CD4-positive, alpha-beta T cell treated with Interleukin-15 for 1 hour (primary cell): ENCODE measurements at places on chromosomes 7 and 10.

DNA sequence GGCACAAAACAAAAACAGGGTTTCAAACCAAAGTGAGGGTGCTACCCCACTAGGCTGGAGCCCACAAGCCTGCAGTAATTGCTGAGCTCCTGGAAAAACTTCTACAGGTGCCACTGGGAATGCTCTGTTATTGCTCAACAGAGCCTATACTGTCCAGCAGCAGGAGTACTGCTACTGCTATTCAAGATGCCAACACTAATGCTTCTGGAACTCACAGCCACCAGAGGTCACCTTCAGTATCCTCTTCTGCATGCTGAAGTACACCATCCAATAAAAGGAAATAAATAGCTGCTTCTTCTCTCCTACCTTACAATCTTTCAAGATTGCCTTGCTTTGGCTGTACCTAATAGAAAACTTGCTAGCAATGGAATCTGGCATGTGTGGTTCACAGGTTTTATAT is 222.0 kb downstream of the LRRN3 start:
- no peak for DNase-seq

DNA sequence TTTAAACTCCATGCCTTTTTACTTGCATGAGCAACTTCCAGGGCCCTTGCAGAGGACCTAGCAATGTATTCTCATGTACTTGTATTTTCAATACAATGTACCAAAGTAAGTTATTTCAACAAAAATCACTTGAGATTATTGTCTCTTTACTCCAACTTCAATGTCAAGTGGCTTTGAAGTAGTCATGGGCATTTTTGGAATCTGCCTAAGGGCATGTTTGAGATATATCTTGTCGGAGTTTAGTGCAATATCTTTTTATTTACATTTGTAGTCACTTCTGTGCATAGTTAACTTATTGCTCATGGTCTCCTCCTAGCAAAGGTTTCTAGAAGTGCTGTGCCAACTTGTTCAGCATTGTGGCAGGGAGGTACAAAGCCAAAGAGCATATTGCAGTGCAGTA is 508.7 kb upstream of the SEMA3D start:
- no peak for DNase-seq

DNA sequence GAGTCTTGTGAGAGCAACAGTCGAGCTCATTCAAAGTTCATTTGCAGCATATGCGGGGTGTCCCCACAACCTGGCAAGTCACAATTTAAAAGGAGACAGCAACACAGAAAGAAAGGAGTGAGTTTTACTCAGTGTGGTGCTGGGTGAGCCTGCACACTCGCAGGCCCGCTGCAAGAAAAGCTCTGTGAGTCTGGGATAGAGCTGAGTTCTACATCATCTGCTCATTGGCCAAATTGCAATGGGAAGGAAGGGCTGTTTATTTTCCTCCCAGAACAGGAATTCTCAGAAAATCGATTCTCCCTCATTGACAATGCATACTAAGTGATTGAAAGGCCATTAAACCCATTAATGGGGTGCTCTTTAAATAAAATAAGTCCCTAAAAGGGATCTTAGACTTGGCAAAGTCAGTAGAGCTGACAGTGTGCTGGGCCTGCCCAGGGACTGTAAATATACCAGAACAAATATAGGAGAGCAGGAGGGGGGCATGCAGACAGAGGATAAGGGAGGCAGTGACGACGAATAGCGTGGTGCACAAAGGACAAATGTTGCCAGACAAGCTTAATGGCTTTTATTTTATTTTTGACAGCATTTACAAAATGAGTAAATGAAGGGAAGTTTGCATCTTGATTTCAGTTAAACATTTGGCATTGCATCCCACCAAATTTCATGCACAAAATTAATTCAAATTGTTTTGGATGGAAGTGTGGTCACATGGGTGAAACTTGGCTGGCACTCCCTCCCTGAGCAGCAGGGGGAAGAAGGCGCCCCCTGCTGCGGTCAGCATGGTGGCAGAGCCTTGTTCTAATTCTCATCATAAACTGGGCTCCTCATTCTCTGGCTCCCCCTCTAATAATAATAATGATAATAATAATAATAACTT is 215.7 kb downstream of the SNX10 start:
- no peak for DNase-seq

- DNase-seq, result no peak
Measured at GRCh38 chr7:1922071-1922869, 252.2 kb downstream of the ELFN1 start.

GRCh38 chr7:45590679-45591057 is 16.5 kb downstream of the ADCY1 start:
- no peak for DNase-seq

GRCh38 chr10:69312528-69312927 is 34.2 kb downstream of the HK1 start:
- no peak for DNase-seq

DNA sequence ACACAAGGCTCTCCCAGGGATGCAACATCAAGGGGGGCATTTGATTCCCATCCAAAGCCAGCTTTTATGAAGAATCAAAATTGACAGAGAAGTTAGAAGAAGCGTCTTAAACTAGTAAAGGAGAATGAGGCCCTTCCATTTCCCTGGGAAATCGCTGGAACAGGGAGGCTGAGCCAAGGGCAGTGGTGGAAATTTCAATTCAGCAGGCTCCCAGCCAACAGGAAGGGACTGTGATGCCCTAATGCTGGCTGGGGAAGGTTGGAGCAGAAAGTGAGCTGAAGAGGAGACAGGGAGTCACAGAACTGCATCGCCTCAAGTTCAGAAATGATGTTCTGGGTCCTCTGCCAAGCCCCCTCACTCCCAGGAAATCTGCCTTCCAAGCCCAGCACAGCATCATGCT is 517.3 kb downstream of the GRID1 start:
- DNase-seq, result no peak

GRCh38 chr10:132865171-132865631 is 77.2 kb downstream of the CFAP46 start:
- no peak for DNase-seq

- DNase-seq, result no peak
Measured at GRCh38 chr10:71481746-71482410, 85.2 kb downstream of the CDH23 start.

DNA sequence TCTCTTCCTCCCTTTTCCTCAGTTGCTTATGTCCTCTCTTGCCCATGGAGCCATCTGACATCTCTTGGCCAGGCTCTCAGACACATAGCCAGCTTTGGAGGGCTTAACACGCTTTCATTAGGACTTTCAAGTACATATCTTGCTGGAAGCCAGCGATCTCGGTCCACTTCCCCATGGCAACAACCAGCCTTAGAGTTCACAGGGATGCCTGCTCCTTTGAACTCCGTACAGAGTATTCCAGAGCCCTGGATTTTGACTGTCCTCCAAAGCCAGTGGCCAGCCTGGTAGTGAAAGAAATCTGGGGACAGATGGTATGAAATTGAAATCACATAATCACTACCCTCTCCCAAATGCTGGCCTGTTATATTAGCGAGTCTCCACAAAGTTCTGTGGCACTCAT is 370.5 kb upstream of the NPVF start:
- DNase-seq, result no peak
